CD4-positive, alpha-beta T cell treated with Interleukin-15 for 4 hours (primary cell): ENCODE measurements at places on chromosomes 7 and 10.
A peak's percentile ranks its signal among the peaks of the same experiment; 100 is the strongest.

GRCh38 chr7:55574051-55574717 lies 1.9 kb upstream of the VOPP1 start:
- peak; percentile 81 for DNase-seq

DNA sequence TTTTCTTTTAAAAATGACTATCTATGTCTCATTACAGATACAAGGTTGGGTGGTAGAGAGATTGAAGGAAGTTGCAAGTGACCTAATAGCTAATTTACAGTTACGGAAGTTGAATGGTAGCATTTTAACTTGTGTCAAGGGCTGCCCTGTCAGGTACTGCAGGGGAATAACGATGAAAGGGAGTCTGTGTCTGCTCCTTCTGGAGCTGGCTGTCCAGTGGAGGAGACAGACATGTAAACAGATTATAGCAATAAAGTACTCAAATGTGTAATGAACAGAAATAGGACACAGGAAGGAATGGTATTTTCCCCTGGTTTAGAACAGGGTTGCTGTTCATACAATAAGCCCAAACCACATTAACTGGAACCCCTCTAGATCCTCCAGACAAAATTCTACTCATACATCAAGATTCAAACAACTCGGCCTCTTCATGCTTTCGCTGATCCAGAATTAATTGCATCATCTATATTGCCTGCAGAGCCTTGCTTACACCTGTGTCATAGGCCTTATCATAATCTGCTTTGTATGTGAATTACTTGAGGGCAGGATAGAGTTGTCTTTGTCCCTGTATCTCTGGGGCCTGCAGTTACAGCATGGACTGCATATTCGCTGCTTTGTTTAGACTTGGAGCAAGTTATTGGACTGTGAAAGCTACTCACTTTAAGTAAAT lies 42.8 kb downstream of the AUTS2 start:
- DNase-seq = no peak

GRCh38 chr10:59905731-59906416 lies 482 bp downstream of the CCDC6 start:
- no peak for DNase-seq

GRCh38 chr10:110083884-110084283 lies 76.1 kb downstream of the ADD3 start:
- no peak for DNase-seq

GRCh38 chr10:127977357-127978009 lies 70.6 kb downstream of the PTPRE start:
- no peak for DNase-seq

DNA sequence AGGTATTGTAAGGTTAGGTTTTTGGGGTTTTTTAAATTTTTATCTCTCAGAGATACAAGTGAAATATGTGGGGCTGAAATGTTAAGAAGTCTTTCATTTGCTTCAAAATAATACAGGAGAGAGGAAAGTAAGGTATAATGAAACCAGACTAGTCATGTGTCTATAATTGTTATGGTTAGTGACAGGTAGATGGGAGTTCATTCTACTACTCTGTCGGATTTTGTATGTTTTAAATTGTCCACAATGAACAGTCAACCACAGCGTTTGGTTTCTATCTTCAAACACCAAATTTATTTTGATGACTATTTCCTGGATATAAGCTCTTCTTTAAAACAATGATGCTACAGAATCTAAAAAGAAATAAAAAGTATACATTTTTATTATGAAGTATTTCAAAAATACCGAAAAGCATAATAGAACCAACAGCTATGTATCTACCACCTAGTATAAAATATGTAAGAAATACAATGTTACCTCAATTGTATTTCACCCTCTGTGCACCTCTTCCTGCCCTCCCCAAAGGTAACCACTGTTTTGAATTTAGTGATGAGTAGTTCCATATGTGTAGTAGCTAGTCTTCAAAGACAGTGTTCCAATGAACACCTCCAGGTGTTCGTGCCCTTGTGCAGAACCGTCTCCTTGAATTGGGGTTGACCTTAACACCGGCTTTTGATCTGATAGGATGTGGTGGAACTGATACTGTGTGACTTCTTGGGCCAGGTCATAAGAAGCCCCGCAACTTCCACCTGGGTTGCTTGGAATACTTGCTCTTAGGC lies 74.8 kb upstream of the CDK1 start:
- no peak for DNase-seq
